T-helper 2 cell (primary cell): ENCODE measurements at places on chromosomes 1 and 21.

DNA sequence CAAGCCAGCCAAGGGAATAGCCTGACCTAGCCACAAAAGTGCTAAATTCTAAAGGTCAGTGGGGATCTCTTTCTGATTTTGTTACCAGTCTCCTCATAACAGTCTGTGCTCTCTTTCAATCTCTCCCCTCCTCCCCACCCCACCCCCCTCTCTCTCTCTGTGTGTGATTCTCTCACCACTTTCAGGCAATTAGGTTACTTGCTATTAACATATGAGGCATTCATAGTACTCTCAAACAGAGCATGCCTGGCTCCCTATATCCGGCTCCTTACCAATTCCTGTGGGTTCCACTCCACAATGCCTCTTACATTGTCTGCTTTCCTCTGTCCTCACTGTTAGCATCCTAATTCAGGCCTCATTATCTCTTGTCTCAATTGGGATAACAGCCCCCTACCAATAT, 464.3 kb upstream of the DEPDC1 start:
- DNase-seq = no peak

GRCh38 chr1:85623061-85623471, 42.5 kb downstream of the CCN1 start:
- DNase-seq = no peak

DNA sequence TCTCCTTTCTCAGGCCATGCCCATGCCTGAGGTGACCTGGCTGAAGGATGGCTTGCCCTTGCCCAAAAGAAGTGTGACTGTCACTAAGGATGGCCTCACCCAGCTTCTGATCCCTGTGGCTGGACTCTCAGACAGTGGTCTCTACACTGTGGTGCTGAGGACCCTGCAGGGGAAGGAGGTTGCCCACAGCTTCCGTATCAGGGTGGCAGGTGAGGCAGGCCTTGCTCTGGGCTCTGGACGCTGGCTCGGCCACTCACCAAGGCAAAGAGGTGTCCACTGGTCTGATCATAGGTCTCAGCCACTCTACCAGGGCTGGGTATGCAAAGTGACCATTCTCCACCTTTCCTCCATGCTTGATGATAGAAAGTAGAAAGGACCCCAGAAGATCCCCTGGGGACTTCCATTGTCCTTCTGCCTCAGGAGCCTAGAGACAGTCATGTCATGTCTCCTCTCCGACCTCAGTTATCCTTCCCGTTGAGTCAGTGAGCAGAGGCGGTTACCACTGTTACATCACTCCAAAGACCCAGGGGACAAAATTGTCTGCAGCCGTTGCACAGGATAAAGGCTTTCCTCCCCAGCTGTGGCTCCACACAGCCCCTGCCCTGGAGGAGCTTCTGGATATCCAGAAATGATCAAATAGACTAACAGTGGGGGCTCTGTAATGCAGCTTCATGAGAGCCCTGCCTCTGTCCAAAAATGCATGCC, 34.2 kb downstream of the IGFN1 start:
- no peak for DNase-seq

GRCh38 chr1:6753320-6754140, 31.7 kb upstream of the CAMTA1 start:
- no peak for DNase-seq

DNA sequence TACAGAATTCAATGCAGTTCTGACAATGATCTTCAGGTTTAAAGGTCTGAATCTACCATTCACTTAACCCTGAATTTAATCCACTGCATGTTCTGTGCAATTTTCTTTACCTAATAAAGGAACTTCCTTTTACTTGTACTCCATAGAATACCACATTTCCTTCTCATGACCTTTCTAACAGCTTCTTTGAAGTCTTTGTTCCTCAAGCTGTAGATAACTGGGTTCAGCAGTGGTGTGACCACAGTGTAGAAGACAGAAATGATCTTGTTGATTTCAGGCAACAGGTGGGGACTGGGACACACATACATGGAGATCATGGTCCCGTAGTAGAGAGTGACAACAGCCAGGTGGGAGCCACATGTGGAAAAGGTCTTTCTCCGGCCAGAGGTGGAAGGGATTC, 878 bp downstream of the OR11L1 start:
- no peak for DNase-seq

- no peak for DNase-seq
Measured at GRCh38 chr21:19181604-19182140, 778.1 kb upstream of the TMPRSS15 start.

DNA sequence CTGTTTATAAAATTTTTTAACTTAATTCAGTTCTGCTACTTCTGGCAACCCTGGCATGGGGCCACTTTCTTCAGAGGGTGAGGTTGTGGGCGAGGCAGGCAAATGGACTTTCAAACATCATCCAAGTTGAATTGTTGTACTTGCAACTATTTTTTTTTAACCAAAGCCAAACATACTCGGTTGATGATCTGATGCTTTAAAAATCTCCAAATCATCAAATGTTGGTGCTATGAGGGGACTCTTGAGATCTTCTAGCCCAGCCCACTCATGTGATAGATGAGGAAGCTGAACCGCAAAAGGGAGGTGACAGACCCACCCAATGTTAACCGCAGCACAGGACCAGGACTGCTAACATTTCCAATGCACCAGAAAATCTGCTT, 6.7 kb downstream of the SLC1A7 start:
- DNase-seq = peak; percentile 52

GRCh38 chr1:63848733-63849132, 74.9 kb downstream of the ROR1 start:
- no peak for DNase-seq

DNA sequence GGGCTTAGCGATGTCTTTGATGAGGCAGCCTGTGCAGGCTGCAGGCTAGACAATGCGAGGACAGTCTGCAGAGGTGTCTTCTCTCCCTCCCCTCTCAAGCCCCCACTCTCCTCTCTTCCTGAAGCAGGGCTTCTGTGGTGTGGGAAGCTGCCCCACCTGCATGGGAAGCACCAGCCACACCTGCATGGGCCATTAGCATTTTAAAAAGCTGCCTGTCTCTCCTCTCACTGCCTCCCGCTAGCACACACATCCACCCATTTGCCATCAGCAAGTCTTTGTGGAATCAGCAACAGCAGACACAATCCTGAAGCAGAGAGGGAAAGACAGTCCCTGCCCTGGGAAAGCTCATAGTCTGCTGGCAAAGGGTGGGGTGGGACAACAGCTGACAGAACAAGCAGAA, 53.1 kb downstream of the NAV1 start:
- no peak for DNase-seq
